ENCODE measurements at places on chromosomes 7 and 10.

DNA sequence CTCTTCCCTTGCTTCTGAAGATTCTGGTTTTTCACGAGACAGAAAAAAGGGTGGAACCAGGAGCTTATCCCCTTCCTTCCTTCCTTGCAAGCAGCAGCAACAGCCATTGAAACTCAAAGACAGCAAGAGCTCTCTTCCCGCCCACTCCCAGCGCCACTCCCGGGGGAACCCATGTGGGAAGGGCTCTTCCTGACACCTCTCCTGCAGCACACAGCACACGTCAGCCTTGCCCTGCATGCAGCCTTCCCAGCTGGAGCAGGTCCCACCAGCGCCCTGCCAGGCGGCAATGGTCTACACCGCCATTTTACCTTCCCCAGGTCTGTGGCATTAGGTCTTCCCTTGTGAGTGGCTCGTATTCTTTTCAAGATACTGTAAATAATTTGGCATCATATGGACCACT lies 161.8 kb downstream of the MGMT start:
- no peak for DNase-seq

- DNase-seq, result no peak
Observed at GRCh38 chr7:24917510-24918239, 62.3 kb downstream of the OSBPL3 start.

- DNase-seq, result no peak
Observed at GRCh38 chr7:2718296-2718965, 30.4 kb downstream of the AMZ1 start.

GRCh38 chr10:72483471-72483870 lies 128.8 kb upstream of the DNAJB12 start:
- no peak for DNase-seq

DNA sequence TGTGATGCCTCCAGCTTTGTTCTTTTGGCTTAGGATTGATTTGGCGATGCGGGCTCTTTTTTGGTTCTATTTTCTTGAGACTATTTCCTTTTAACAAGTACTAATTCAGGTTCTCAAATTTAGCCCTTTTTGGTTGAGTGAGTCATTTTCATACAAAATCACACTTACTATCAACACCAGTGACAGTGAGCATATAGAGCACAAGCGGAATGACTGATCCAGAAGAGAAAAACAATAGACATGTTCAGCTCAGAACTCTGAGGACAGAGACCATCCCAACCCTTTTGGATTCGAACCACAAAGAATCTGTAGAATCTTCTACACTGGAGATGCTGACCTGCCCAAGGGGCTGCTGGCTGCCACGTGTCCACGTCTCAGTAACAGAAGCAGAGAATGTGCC lies 56.4 kb upstream of the INSYN2A start:
- no peak for DNase-seq

Measured in NCI-H524 (cell line).